ENCODE measurements at places on chromosomes 2 and 18.

GRCh38 chr2:170586571-170587095, 128.5 kb upstream of the SP5 start:
- no peak for DNase-seq

DNA sequence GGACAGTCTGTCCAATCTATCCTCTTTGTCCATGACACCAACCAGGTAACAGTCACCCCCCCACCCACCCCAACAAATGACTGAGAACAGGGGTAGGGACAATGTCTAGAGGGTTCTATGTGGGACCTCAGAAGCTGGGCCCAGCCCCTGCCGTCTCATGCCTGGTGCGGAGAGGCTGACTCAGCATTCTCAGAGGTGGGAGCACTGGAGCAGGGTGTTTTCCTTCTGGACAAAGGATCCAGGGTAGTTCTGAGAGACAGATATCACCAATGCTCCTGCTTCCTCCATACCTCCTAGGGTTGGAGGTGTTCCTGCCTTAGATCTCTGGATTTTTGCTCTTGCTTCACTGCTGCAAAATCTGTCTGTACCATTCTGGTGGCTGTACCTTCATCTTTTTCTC, 33.9 kb upstream of the SP100 start:
- DNase-seq, result no peak

DNA sequence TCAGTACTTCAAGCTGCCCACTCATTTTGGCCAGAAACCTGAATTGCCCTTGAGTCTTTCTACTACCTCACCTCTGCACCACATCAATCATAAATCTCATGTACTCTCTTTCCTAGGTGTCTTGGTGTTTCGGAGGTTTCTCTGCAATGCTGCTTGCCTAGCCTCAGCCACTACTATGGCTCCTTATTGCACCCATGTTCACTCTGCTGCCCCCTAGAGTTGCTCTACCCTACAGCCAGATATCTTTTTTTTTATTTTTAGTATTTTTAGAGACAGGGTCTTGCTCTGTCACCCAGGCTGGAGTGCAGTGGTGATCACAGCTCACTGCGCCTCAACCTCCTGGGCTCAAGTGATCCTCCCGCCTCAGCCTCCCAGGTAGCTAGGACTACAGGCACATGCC, 413.0 kb downstream of the PTPRM start:
- no peak for DNase-seq

GRCh38 chr2:109217362-109218086, 88.5 kb downstream of the SH3RF3 start:
- DNase-seq, result no peak

GRCh38 chr2:68741805-68742306, 7.2 kb downstream of the ARHGAP25 start:
- no peak for DNase-seq

- DNase-seq, result no peak
Observed at GRCh38 chr2:205011031-205011430, 465.8 kb downstream of the PARD3B start.

GRCh38 chr2:213627835-213628460, 343.7 kb downstream of the SPAG16 start:
- DNase-seq, result no peak

DNA sequence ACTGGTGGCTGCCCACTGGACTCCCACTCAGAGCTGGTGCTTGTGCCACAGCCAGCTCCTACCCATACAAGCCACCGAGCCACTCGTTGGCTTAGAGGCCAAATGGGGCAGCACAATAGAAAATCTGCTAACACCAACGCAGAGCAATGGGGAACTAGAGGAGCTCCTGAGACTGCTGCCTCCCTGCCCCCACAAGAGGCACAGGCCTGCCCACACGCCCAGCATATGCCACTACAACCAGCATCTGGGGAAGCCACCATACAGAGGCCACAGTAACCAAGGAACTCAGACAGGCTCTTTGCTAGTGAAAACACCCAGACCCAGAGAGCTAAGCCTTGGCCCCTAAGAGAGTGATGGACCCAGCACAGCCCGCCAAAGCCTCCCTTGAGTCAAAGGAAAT, 231.2 kb upstream of the RAB6C start:
- DNase-seq, result no peak

DNA sequence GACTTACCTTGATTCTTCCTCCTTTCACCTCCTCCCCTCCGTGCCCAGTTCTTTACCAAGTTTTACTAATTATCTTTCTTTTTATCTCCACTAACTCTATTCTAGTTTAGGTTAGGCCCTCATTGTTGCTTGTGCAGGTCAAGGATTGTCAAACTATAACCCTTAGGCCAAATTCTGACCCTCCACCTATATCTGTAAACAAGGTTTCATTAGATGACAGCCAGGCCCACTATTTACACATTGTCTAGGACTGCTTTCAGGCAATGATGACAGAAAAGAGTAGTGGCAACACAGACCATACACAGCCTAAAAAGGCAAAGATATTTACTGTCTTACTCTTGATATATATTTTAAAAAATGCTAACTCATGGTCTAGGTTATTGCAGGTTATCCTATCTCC, 212.0 kb downstream of the RAD51AP2 start:
- DNase-seq, result no peak

DNA sequence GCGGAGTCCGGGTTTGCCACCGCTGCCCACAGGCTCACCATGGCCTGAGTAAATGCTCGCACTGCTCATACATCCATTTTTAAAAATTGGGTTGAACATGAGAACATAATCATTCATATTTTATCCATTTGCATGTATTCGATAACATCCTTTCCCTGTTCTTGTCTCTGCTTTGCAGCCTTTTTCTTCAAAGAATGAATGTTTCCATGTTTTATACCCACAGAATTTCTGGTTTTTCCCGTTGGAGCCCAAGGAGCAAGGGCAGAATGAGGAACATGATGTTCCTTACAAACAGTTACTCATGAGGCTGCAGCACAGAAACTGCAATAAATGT, 146.5 kb downstream of the CCDC74A start:
- no peak for DNase-seq

DNA sequence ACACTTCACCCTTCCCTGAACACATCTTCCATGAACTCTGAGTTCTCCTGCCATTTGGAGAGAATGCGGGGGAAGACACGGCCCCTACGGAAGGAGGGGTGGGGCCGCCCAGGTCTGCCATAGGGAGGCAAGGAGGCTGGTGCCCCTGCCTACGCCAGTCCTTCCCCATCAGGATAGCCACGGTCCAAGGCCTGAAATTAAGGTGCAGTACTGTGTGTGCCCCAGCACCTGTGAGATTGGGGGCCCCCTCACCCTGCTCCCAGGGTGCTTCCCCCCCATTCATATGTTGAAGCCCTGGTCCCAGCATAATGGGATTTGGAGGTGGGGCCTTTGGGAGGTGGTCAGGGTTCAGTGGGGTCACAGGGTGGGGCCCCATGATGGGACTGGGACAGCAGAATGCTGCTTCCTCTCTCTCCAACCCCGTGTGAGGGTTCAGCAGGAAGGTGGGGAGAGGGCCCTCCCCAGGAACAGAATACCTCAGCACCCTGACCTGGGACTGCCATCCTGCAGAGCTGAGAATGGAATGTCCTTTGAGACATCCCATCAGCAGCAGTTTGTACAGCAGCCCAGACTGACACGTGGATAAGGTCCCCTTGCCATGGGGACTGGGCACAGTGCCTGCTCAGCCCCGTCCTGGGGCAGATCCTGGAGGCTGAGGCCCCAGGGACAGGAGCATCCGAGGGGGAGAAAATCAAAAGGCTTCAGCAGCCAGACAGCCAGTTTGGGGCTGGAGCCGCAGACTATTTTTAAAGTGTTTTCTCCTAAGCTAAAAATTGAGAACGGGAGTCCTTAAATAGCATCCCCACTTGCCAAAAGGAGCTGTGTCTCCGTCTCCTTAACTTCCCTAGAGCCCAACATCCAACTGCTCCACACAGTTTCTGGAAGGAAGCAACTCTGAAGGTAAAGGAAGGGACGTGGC, 105.1 kb downstream of the NDUFA10 start:
- DNase-seq, result no peak

- DNase-seq, result no peak
Observed at GRCh38 chr18:48735080-48735676, 196.3 kb downstream of the CTIF start.

DNA sequence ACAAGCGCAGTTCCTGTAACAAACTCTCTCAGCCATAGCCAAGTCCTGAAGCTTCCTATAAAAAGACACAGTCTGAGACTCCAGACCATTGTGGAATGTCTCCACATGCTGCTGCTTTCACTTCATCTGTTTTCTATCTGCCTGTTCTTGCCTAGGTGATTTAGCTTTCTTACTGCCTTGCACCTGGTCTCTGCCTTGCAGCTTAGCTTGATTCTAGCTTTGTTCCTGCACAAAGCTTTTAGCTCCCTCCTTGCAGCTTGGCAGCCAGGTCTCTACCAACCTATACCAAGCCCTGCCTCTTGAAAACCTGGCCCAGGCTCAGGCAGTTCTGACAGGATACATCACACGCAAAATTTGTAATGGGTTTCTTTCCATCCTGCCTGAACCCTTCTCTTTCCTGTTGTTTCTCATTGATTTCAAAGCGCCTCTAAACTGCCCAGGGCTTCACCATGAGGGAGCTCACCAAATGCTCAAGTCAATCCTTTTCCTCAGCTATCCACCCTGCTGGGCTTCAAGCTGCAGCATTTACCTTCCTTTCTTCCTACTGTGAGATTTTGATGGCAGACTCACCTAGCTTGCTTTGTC, 941.3 kb upstream of the NXPH2 start:
- DNase-seq, result no peak

DNA sequence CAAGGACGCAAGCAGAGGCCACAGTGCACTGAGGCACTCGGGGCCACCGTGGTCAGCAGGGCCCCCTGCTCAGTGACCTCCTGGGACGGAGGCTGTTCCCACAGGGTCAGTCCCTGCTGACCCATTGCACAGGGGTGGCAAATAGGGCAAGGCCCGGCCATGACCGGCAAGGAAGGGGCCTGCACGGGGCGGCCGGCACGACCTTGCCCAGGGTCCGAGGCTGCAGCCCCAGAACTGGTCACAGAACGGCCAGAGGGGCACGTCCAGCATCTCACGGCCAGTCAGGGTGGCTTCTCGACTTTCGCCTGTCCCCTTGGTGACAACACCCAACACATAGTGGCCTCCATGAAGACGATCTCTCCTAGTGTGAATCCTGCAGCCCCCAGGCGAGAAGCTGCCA, 27.6 kb upstream of the OTOS start:
- DNase-seq, result no peak

DNA sequence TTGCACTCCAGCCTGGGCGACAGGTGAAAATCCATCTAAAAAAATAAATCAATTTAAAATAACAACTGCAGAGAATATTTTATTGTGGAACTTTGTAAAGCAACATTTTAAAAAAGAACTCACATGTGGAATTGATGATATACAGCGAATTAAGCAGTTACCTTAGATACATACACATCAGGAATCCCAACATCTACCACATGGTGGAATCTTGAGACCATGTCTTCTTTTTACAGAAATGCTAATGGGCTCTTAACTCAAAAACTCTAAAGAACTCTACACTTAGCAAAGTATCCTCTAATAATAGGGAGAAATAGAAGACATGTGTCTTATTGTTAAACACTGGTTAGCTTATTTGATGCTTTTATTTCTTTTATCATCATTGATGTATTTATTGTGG, 373.6 kb downstream of the CDH7 start:
- no peak for DNase-seq

- no peak for DNase-seq
Observed at GRCh38 chr18:48472610-48473009, 63.4 kb upstream of the ZBTB7C start.

DNA sequence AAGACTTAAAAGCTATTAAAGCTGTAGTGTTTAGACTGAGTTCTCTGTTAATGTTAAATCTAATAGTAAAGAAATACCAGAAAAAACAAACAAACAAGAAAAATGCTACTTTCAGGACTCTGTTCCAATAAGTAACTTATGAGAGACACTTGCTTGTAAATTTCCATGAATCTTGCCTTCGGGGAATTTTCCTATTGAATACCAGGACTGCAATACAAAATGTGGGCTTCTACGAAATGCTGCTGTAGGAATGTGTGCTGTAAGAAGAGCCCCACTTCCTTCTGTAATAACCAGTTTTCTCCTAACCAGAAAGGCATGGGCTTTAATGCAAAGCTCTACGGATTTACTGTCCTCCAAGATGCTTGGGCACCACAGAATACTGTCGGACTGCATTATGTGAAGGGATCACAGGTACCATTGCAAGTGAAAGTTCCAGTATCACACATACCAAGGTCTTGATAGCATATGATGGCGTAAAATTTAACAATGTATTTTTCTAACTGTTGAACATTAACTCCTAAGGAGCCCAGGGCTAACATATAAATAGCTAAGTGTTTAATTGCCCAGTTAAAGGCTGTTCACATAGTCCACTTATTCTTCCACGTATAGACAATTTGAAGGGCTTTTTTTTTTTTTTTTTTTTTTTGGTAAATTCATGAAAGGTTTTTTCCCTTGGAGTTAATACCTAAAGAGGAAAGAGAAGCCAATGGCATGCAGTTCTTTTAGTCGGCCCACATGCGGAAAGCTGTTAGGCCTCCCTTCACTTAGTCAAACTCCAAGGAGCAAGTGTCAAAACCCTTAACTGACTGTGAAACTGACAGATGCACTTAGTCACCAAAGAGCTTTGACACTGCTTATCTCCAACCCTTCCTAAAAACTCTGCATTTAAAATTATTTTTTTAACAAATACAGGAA, 564.0 kb upstream of the POU3F3 start:
- DNase-seq, result no peak

- DNase-seq, result no peak
Observed at GRCh38 chr2:162103443-162104009, 29.5 kb upstream of the DPP4 start.

- DNase-seq, result no peak
Observed at GRCh38 chr2:221388891-221389290, 183.2 kb downstream of the EPHA4 start.

- DNase-seq, result no peak
Observed at GRCh38 chr18:50814395-50814794, 5.4 kb downstream of the MRO start.

GRCh38 chr2:31725444-31725843, 144.7 kb upstream of the SRD5A2 start:
- no peak for DNase-seq

- no peak for DNase-seq
Observed at GRCh38 chr2:173353556-173353955, 1.1 kb upstream of the CDCA7 start.

GRCh38 chr2:189076572-189076971, 102.4 kb downstream of the COL3A1 start:
- DNase-seq, result no peak

- DNase-seq, result no peak
Observed at GRCh38 chr18:23077493-23078256, 57.6 kb upstream of the CABLES1 start.

GRCh38 chr18:74902147-74902455, 304.4 kb downstream of the ZNF407 start:
- DNase-seq, result no peak

DNA sequence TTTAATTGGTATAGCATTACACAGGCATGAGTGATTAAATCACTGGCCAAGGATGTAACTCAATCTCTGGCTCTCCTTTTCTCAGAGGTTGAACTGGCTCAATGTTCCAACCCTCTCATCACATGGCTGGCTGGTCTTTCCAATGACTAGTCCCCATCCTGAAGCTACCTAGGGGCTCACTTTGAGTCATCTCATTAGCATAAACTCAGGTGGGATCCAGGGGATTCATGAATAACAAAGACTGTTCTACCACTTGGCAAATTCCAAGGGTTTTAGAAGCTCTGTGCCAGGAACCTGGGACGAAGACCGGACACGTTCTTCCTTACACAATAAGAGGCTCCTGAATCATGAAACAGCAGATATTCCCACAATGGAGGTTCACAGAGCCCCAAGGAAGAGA, 145.0 kb upstream of the SPATS2L start:
- no peak for DNase-seq
